ENCODE measurements at places on chromosomes 2 and 18. TPM values are rescaled to one million over a fixed set of nuclear protein-coding genes. Genes with fewer than 3 reads are reported as not detected.

The NT5DC4 gene
- not detected for total RNA-seq

The NDC80 gene
- total RNA-seq = 81.3 TPM

The AKAIN1 gene
- not detected for total RNA-seq

The SLC19A3 gene
- not detected for total RNA-seq

The MREG gene
- total RNA-seq = 10.9 TPM

The SPDYA gene
- total RNA-seq = 1.4 TPM

The ZNF396 gene
- total RNA-seq = 0.38 TPM

The EGR4 gene
- 0.11 TPM for total RNA-seq

The PTMA gene
- total RNA-seq = 2,468 TPM

The DNAH6 gene
- total RNA-seq = 1.3 TPM

The DUSP19 gene
- 2.1 TPM for total RNA-seq

The CAD gene
- total RNA-seq = 127 TPM

The RNF181 gene
- 112 TPM for total RNA-seq

The ZBTB7C gene
- total RNA-seq = not detected

The IL1RN gene
- 0.85 TPM for total RNA-seq

The C2orf72 gene
- total RNA-seq = 5.1 TPM

The ATL2 gene
- total RNA-seq = 52.8 TPM

The KCNG2 gene
- not detected for total RNA-seq

The KCNK3 gene
- not detected for total RNA-seq

The OR6B2 gene
- total RNA-seq = not detected

The DPP4 gene
- 25.9 TPM for total RNA-seq

The MFSD6 gene
- 31.5 TPM for total RNA-seq

The SPATA3 gene
- total RNA-seq = 0.59 TPM

The RGPD4 gene
- total RNA-seq = 0.07 TPM

The ACVR1C gene
- 1.7 TPM for total RNA-seq

The LOXL3 gene
- total RNA-seq = 0.60 TPM

The MAPRE3 gene
- total RNA-seq = 1.7 TPM

The CXCR2 gene
- total RNA-seq = 0.22 TPM

The AP1S3 gene
- 5.7 TPM for total RNA-seq

The DSEL gene
- total RNA-seq = 0.13 TPM

The ANKRD53 gene
- total RNA-seq = not detected

The RGPD3 gene
- total RNA-seq = 0.20 TPM

The PPP3R1 gene
- 72.7 TPM for total RNA-seq

The ASPRV1 gene
- total RNA-seq = 0.76 TPM

The IL36A gene
- not detected for total RNA-seq

The PLCD4 gene
- total RNA-seq = 0.34 TPM

The UXS1 gene
- 47.4 TPM for total RNA-seq

The POTEJ gene
- not detected for total RNA-seq

The ZC3H6 gene
- total RNA-seq = 16.9 TPM

Measured in activated CD8-positive, alpha-beta T cell treated with anti-CD3 and anti-CD28 coated beads for 36 hours (primary cell).